Choroid plexus epithelial cell (primary cell): ENCODE measurements at places on chromosomes 11 and 22.

GRCh38 chr11:69967484-69967883 is 110.6 kb upstream of the ANO1 start:
- no peak for DNase-seq

DNA sequence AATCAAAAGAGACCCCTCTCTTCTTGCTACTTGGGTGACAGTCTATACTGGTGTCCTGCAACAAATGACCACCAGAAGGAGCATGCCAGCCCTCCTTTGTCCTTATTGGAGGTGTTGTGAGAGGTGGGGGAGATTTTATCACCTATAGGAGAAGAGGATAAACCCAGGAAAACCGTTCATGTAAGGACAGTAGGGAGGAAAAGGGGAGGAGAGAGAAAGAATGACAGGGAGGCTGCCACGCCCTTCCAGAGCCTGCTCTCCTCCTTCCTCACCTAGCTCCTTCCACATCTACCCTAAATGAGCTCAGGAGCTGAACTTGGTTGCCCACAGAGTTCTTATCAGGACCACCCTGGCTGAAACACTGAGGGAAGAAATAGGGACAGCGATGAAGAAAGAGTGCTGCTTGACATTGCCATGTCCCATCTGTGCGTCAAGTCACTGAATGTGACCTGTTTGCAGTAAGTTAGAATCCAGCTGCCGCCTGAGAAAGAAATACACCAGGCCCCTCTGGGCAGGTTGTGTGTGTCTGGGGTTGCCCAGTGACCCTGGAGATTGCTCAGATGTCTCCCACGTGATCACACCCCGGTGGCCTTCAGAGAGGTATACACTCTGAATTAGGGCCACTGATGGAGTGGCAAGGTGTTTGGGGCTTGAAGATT is 40.4 kb upstream of the ETS1 start:
- no peak for DNase-seq

DNA sequence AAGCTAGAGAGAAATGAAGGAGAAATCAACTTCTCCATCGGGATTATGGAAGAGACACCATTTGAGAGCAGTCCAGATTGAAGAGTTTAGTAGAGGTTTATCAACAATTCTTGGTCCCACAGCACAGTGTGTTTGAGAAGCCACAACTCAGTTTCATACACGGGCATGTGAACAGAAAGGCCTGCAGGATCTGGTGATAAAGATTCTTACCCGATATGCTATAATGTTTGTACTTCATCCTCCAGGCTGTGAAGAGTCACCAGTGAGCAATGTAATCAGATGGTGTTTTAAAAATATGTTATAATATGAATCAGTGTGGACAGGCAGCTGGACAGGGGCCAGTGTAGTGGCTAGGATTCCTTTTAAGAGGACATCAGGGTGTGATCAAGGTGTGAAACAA is 29.7 kb upstream of the VWA5A start:
- peak; percentile 23 for DNase-seq

DNA sequence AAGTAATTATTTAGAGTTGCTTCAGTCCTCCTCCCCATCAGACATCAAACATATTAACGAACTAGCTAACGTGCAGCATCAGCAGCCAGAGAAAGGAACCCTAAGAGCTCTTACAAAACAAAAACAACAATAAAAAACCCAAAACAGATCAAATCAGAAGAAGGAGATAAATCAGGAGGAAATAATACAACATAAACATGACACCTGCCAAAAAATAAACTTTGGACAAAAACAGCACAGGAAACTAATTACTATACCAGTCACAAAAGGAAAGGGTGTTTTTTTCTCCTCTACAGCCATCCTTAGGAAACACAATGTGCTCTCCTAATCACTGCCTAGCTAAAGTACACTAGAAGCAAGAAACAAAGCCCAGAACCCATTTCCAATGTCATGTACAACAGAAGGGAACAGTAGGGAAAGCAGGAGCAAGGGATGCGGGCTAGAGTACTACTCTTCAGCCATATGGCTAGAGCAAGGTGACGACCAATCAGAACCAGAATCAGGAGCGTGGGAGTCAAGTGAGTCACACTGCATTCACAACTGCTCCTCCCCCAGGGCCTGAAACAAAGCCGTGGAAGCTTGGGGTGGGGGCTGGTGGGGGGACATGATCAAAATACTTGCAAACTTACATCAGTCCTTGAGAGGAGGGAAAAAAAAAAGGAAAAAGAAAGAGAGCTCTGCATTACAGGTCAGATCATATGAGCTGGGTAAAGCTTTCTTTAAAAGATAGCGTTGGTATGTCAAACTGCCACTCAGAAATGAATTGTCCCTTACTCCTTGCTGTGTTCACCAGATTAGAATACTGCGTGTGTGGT is 60.4 kb downstream of the LARGE2 start:
- DNase-seq: peak; percentile 78

GRCh38 chr11:5178046-5178837 is 22.2 kb downstream of the OR51V1 start:
- no peak for DNase-seq

DNA sequence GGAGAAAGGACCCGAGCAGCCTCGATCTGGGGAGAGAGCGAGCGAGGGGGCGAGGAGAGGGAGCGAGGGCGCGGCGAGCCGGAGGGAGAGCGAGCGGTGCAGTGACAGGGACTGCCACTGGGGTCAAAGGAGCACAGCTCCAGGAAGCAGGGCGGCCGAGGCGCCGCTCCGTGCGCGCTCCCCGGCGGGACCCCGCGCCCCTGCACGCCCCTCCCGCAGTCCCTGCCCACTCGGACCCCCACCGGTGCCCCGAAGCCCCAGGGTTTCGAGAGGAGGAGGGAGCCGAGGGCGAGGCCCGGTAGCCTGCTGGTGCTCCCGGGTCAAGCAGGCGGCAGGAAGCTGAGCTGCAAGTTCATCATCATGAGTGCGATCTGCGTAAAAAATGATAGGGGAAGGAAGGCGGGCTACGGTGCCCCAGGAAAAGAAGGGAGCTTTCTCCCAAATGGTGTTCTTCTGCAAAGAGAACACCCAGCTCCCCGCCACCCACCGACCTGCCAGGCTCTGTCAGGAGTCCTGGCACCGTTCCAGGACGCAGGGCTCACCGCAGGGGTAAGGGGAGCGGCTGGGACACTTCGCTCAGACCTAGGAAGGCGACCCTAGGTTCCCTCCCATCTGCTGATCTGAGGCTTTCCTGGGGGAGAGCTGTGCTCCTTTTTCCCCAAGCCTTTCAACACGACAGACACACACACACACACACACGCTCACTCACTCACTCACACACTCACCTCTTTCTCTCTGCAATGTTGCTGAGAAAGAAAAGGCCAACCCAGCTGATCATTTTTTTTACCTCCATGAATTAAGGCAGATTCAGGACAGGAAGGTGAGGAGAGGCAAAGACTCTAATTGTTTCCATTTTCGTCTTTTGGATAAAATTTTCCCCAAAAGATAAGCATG is at the start of gene MPPED2:
MPPED2 (minus strand) TSS at position 103 of the 894 bp plus-strand sequence. CDS start 5,980 bp downstream, outside the sequence.
- DNase-seq: peak; percentile 10

DNA sequence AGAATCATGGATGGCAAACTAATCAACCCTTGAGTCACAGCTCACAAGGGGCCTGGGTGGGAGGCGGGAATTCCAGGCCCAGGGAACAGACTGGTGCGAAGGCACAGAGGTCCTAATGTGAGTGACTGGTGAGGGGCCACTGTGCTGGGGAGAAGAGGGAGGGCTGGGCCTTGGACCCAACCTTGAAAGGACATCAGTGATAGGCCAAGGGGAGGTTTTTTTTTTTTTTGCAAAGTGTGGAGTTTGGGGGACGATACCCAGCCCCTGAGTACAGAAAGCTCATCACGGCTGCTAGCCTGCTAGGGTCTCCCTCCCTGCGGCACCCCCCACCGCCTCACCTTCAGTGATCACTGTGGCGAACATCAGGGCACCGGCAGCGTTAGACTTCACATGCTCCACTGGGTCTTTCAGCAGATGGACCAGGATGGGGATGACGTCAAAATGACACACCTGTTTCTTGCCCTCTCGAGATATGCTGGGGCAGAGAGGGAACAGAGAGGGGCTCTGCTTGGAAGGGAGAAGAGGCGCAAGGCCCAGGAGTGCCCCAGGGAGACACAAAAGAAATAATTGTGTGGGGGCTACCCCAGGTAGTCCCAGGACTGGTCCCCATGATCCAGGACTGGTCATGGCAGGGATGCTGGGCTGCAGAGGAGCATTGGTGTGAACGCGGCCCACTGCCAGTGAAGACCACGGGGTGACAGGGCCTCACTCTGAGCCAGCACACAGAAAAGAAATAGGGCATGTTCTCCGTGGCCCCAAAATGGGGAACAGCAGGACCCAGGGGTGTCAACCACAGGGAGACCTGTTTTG is 8.6 kb upstream of the GNAZ start:
- no peak for DNase-seq

DNA sequence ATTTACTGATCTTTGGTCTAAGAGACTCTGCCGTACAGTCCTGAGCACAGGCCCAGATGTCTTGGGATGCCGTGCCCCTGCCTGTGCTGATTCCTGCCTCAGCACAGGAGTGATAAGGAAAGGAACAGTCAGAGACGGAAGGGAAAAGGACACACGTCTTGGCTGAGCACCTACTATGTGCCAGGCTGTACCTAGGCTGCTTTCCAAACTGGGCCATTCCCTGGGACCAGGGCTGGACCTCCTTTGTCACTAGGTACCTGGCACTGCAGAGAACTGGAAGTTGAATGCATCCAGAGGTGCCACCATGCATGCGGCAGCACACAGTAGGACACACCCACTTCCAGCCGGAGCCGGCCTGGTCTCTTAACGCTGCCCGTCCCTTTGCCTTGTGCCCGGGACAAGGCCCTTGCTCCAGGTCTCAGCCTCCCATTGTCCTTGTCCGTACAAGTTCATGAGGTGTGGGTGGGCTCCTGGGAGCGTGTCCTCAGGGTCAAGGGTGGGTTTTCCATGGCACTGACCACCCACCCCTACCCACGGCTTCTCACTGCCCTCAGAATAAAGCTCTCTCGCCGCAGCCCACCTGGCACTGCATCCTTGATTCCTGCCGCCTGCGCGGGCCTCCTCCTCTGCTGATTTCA is 1.1 kb upstream of the SSTR3 start:
- no peak for DNase-seq

- peak; percentile 76 for DNase-seq
These were observed 12.9 kb downstream of the EHD1 start for GRCh38 chr11:64865286-64866172.

DNA sequence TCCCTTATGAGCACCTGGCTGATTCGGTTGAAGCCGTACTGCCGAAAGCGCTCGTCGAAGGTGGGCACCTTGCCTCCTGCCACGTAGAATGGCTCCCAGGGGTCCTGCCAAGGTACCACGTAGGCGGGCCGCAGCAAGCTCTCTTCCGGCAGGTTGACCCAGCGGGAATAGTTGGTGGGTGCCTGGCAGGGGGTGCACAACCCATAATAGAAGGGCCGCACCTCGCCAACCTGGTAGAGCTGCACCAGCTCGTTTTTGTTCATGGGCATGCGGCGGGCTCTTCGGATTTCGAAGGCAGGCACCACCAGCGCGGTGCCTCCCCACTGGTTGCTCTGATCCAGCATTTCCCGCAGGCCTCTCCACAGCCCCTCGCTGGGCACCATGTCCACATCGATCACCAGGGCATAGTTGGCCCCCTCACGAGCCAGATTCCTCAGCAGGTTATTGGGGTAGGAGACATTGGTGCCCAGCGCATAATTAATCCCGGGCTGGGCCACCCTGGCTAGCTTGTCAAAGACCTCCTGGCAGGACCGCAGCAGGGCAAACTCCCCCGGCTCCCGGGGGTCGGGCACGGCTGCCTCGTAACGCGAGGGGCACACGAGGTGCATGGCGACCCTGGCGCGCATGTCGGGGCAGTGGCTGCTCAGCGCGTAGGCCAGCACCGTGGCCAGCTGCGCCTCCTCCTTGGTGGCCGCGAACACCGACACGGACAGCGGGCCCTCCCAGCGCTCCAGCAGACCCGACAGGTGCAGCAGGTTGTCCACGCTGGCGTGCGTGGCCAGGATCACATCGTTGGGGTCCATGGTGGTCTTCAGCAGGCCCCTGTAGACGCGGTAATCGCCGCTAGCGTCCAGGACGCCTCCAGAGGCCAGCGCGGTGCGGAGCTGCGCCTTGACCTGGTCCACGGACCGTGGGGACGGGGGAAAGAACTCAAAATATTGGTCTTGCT is 679 bp downstream of the B4GAT1 start:
- no peak for DNase-seq

DNA sequence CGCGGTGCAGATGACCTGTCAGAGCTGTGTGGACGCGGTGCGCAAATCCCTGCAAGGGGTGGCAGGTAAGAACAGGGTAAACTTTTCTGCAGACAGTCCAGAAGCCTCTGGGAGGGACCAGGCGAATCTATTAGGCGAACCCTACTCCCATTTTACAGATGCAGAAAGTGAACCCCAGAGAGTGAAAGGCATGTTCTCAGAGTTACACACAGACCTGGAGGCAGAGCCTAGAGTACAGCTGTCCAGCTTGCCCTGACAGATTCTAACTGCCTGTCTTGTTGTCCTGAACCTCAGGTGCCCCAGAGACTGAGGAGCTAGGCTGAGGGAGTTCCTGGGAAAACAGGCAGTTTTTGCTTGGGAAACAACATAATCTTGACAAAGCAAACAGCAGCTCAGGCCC is 665 bp downstream of the CCS start:
- DNase-seq: no peak

- no peak for DNase-seq
These were observed 46.4 kb upstream of the SLC25A1 start for GRCh38 chr22:19224985-19225384.

DNA sequence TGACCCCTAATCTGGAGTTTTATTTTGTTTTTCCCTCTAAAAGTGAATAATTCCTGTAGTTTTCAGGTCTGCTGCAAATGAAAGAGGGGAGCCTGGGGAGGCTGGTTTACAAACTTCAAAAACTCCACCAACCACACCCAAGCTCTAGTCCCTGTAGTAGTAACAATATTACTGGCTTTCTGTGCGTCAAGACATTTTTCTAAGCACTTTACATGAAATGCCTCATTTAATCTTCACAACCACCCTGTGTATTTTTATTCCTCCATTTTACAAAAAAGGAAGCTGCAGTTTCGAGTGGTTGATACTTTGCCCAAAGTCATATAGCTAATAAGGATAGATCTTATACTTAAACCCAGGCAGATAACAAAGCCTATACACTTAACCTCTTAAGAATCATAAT is 23.5 kb downstream of the CTNND1 start:
- no peak for DNase-seq
